ENCODE measurements at places on chromosomes 2 and 18.

DNA sequence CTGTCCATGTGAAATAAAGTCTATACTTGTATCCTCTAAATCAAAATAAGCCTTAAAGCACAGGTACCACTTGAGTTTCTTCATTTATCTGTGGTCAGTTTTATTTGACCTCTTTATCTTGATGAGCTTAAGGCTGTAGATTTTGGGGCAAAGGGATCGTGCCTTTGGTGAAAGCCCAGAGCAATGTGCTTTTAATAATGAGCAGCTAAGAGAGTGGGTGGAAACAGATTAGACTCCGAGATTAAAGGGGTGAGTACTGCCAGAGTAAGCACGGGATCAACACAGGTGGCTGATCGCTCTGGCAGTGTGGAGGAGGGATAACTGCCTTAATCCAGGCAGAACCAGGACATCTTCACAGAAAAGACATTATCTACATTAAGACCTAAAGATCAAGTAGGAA, 280.4 kb downstream of the TDRD15 start:
- no peak for DNase-seq

GRCh38 chr2:85906748-85907147, 18.0 kb upstream of the ST3GAL5 start:
- no peak for DNase-seq

- DNase-seq = no peak
Observed at GRCh38 chr2:35803126-35803525, 552.5 kb upstream of the CRIM1 start.

DNA sequence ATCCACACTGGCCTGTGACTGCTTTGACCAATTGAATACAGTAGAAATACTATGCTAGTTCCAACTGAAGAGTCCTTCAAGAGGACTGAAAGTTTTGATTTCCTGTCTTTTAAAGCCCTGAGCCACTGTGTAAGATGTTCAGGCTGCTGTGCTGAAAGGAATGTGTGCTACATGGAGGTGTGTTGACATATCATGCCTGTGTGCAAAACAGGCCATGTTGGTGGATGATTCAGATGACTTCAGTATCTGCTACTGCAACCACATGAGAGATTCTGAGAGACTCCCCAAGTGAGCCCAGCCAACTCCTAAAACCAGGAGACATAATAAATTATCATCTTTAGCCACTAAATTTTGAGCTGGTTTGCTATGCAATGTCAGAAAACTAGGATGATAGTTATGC, 662.9 kb downstream of the ZEB2 start:
- no peak for DNase-seq

- DNase-seq = no peak
Observed at GRCh38 chr18:48355276-48356115, 53.7 kb downstream of the ZBTB7C start.

DNA sequence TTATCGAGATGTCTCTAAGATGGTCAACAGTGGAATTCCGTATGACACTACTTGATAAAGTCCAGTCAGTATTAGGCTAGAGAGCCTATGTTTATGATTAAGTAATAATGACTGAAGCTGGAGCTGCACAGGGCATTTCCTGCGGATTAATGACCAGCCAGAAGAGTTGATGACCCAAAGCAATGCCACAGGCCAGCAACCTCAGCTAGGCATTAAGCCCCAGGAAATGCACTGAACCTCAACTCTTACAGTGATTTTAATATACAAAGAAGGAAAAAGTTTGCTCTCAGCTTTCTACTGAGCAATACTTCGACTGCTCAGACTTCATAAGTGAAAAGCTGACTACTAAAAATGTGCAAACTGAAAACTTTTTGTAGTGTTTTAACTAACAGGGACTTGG, 3.9 kb downstream of the KCTD1 start:
- DNase-seq = no peak

DNA sequence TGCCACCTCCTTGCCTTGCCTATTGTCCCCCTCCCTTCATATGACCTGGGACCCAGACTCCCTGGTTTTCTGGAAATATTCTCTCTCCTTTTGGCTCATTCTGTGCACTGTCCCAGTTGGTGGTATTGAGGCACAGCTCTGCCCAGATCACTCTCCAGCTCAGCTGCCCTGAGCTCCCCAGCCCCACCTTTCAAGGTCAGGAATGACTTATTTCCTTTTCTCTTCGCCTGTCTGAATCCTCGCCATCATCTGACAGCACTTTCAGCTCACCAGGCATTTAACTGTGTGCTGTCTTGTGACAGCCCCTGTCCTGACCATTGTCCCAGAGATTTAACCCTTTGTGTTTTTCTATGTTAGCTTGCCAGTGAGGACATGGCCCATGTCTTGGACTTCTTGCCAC, 133.0 kb downstream of the MSH2 start:
- DNase-seq = no peak

DNA sequence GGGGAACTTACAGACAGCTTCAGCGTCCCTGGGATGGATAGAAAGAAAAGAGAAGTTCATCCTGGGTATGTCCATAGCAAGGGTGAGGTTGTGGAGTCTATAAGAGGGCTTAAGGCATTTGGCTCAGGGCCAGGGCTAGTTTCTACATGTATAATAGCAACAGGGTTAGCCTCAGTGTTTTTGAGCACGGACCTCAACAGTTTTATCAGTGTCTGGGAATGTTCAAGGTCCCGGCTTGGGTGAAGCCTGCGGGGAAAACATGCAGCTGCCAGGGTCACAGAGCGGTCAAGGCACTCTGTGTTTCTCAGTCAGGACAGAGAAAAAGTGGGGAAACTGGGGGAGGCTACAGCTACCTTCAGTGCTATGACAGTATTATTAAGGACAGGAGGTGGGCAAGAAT, 427.7 kb upstream of the HS6ST1 start:
- no peak for DNase-seq

DNA sequence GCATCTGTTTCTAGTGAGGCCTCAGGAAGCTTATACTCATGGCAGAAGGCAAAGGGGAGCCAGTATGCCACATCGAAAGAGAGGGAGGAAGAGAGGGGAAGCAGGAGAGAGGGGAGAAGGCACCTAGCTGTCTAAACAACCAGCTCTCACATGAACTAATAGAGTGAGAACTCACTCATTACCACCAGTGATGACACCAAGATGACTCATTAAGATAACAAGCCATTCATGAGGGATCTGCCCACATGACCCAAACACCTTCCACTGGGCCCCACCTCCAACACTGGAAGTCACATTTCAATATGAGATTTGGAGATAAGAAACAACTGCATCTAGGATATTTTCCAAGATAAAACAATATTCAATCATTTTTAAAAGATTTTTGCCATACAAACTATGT, 753.9 kb upstream of the ZEB2 start:
- DNase-seq = no peak

- no peak for DNase-seq
Observed at GRCh38 chr18:47331026-47331425, 79.6 kb upstream of the SKOR2 start.

- no peak for DNase-seq
Observed at GRCh38 chr2:12048550-12048949, 302.1 kb downstream of the LPIN1 start.

GRCh38 chr18:48868468-48869466, 82.0 kb downstream of the SMAD7 start:
- DNase-seq = no peak

- no peak for DNase-seq
Observed at GRCh38 chr2:15059870-15060512, 427.5 kb downstream of the LRATD1 start.

- no peak for DNase-seq
Observed at GRCh38 chr18:2256577-2256976, 314.7 kb downstream of the METTL4 start.

DNA sequence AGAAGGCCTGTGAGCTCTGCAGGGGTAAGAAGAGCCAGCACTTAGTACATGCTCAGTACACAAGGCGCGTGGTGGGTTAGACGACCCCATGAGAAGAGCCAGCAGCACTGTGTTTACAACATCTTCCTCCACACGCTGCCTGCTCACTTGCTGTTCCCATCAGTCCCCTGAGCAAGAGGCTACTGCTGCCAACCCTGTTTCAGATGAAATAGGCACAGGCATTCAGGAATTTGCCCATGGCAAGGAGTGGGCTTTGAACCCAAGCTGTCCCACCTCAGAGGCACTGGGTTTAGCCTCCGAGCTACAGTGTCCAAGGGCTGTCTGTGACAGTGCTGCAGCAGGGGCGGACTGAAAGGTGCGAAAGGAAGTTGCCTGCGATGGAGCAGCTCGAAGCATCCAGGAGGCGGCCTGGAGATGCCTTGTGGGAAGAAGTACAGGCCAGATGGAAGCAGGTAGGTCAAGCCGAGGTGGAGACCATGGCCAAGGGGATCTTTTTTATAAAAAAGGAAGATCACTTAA, 121.5 kb upstream of the PXDN start:
- DNase-seq = no peak

GRCh38 chr2:190462611-190463010, 54.5 kb downstream of the MFSD6 start:
- no peak for DNase-seq

- no peak for DNase-seq
Observed at GRCh38 chr2:26469092-26469710, 8.7 kb downstream of the OTOF start.

DNA sequence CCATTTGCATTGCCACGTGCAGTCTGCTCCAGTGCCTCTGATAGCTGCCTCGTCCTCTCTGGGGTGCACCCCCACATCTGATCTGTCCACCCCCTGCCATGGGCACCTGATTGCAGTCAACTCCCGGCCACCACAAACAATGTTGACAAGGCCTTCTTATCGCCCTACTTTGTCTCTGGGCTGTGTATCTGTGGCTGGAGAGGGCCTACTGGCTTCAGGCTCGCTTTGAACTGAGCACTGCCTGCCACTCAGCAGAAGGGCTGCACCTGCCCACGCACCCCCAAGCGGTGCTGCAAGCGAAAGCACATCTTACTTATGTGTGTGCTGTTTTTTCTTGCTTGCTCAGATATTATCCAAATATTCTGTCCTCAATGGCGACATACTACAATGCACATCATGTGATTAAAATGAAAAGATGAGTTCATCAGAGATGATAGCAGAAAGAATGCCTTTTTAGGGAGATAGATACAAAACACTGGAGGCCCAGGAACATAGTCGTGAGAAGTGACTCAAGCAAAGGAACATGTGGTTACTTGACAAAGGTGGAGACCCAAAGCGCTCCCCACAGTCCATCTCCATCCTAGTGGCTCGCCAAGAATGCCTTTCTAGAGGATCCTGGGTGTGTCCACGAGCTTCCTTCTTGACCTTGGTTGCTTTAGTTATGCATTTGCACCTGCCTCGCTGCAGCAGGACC, 28.8 kb downstream of the FBLN7 start:
- DNase-seq = no peak

DNA sequence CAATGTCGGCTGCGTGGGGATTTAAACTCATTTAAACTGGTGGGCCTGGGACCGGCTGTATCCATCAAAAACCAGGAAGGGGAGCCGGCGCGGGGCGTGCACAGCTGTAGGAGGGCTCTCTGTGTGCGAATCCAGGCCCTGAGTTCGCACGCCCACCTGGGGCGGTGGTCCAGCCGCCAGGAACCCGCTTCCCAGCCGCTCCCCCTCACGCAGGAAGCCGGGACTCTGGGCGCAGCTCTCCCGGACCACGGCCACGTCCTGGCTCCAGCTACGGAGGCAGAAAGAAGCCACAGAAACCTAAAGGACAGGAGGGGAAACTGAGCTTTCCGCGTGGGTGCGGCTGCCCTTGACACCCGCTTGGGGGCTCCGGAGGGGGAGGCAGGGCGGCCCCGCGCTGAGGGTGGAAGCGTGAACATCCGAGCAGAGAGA, 80.6 kb downstream of the GFPT1 start:
- DNase-seq = no peak

Measured in amygdala (tissue), 56 donors.